ENCODE measurements at places on chromosomes 5 and 9.

- DNase-seq = no peak
Measured at GRCh38 chr5:3345195-3345594, 250.4 kb upstream of the IRX1 start.

DNA sequence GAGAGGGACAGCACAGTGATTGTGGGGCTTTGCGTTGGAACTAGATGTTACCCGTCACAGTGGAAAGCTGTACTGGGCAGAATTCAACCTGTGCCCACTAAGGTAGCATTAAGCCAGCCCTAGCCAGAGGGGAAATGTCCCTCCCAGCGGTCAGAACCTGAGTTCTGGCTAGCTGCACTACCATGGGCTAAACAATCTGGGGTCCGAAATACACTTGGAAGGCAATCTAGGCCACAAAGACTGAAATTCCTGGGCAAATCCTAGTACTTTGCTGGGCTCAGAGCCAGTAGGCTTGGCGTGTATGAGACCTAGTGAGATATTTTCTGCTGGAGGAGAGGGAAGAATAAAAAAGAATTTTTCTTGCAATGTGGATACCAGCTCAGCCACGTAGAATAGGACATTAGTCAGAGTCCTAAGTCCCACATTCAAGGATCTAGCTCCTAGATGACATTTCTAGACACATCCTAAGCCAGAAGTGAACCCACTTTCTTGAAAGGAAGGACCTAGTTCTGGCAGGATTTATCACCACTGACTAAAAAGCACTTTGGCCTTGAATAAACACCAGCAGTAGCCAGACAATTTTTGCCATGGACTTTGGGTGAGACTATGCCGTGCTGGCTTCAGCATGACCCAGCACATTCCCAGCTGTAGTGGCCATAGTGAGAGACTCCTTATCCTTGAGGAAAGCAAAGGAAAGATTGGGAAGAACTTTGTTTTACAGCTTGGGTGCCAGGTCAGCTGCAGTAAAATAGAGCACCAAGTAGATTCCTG lies 618.0 kb downstream of the BRINP1 start:
- no peak for DNase-seq

GRCh38 chr9:121625590-121625989 lies 25.8 kb upstream of the DAB2IP start:
- no peak for DNase-seq

DNA sequence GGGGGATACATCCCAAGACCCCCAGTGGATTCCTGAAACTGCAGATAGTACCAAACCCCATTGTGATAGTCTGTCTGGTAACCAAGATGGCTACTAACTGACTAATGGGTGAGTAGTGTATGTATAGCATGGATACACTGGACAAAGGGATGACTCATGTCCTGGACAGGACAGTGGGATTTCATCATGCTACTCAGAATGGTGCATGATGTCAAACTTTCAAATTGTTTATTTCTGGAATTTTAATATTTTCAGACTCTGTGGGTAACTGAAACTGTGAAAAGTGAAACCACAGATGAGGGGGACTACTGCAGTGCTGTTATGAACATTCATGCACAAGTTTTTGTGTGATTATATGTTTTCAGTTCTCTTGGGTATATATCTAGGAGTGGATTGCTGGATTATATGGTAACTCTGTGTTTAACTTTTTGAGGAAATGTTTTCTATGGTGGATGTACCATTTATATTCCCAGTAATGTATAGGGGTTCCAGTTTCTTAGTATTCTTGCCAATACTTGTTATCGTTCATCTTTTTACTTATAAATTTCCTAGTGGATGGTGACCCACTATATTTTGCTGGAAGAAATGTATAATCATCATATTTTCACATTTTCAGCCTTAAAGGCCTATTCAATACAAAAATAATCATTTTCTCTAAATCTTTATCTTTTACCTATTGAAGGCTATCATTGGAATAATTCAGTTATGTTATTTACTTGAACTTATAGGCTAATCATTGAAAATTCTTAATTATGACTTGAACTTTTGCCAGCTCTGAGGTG lies 140.9 kb downstream of the NR3C1 start:
- peak; percentile 93 for DNase-seq

- DNase-seq = no peak
Measured at GRCh38 chr9:110015759-110016158, 192.2 kb downstream of the C9orf152 start.

- DNase-seq = no peak
Measured at GRCh38 chr5:31280210-31280609, 86.7 kb downstream of the CDH6 start.

GRCh38 chr9:124102363-124102762 lies 90.8 kb downstream of the LHX2 start:
- DNase-seq = no peak
